ENCODE measurements at places on chromosomes 16 and 17. TPM values are rescaled to one million over a fixed set of nuclear protein-coding genes. Genes with fewer than 3 reads are reported as not detected.

GRCh38 chr16:56741399-56741798 is 11.5 kb downstream of the NUP93 start:
- no peak for DNase-seq

- no peak for DNase-seq
These were observed 98.7 kb upstream of the ZNF750 start for GRCh38 chr17:82938486-82938872.

- DNase-seq = no peak
These were observed 53.1 kb downstream of the HS3ST3B1 start for GRCh38 chr17:14353861-14354474.

- DNase-seq = peak; percentile 8
These were observed 22.1 kb downstream of the TMEM114 start for GRCh38 chr16:8568231-8568617.

DNA sequence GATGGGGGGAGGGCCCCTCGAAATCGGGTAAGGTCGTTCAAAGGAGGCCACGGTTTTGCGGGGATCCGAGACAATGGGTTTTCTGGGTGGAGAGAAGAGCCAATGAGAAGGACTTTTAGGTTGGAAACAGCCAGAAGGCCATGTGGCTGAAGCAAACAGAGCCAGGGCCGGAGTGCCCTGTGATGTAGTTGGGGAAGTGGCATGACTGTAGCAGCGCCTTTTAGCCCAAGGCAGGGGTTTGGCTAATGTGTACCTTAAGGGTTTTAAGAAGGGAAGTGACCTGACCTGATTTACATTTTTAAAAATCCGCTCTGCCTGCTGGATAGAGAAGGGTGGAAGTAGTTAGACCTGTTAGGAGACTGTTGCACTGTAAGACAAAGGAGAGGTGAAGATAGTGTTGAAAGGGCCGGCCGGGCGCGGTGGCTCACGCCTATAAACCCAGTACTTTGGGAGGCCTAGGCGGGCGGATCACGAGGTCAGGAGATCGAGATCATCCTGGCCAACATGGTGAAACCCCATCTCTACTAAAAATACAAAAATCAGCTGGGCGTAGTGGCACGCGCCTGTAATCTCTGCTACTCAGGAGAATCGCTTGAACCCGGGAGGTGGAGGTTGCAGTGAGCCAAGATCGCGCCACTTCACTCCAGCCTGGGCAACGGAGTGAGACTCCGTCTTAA is 1.0 kb downstream of the LYRM1 start:
- DNase-seq = peak; percentile 64

GRCh38 chr17:11300738-11301137 is 59.7 kb downstream of the SHISA6 start:
- no peak for DNase-seq

DNA sequence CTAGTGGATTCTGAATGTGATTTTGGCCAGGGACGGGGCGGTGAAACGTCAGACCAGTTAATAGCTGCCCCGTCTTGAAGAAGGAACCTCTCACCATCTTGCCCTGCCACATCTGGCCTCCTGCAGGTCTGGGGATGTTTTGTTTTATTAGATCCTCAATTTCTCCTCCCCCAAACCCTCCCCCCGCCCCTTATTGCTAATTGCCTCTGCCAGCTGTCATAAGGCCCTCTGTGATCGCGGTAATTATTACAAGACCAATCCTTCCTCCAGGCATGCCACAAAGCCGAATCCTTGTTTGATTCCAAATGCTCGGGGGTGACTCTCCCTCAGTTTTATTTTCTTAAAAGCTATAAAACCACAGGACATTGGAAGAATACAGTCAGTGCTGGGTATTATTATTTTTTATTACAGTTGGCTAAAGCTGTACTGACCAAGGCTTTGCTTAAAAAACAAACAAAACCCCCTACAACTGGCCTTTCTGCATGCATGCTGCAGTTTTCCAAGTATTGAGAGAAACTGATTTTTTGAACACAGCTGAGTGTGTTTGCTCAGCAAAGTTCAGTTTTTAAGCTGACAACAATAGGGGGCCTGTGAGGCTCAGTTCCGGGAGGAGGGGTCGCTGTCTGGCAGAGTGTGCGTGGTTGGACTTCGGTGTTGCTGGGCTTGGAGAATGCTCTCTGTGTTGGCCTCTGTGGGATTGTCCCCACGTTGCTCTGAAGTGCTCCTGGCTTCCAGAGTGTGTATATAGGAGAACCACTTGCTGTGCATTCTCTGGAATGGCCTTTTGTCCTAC is 1.7 kb downstream of the KSR1 start:
- DNase-seq = peak; percentile 52

DNA sequence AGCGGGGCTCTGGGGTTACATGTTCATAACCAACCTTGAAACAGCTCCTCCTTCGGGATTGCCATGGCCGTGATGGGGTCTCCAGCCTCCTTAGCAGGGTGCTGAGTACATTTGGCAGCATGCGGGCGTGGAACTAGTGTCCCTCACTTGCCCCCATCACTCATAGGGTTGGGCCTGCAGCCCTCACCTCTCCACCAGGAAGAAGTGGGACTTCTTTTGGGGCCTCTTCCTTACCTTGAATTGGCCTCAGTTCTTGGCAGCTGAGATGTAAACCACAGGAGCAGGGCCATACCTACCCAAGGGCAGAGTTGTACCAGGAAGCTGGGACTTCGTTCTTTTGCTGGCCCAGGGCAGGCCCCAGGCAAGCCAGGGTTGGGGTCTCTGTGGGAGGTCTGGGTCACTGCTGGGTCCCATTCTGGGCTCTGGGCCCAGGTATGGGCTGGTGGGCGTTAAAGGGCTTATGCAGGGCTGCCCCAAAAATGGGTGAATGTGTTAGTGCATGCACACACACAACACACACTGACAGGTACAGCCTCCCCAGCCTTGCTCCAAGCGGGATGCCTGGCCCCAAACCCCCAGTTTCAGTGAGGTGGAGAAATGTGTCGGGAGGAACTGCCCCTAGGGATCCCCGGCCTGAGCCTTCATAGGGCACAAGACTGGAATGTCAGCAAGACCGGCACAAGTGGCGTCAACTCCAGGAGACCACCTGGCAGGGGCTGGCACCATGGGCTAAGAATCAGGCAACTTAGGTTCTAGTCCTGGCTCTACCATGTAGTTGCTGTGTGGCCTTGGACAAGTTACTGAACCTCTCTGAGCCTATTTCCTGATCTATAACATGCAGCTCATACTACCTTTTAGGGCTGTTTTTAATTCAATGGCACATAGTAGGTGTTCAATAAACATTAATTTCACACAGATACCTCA is 3.9 kb upstream of the KRT15 start:
- DNase-seq = no peak

GRCh38 chr17:14387036-14387435 is 86.2 kb downstream of the HS3ST3B1 start:
- DNase-seq = no peak

DNA sequence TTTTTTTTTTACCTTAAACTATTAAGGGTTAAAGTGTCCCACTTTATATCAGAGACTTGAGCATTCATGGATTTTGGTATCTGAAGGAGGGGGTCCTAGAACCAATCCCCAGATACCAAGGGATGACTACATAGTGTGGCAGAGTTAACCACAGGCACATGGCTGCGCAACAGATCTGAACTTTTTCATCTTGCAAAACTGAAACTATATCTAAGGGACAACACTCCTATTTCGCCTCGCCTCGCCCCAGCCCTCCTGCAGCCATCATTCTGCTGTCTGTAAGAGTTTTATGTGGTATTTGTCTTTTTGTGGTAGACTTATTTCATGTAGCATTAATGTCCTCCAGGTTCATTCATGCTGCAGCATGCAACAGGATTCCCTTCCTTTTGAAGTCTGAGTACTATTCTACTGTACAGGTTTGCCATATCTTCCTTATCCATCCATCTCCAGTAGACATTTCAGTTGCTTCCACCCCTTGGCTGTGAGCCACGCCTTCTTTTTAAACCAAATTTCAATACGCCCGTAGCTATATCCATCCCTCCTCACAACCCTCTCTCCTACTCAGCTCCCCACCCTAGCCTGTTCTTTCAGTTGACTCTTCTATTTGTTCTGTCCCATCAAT is 53.2 kb downstream of the AMFR start:
- no peak for DNase-seq

- peak; percentile 40 for DNase-seq
These were observed 15.3 kb downstream of the TMEM98 start for GRCh38 chr17:32943206-32943605.

GRCh38 chr16:35296962-35297653 is 1837.7 kb downstream of the TP53TG3F start:
- DNase-seq = no peak

DNA sequence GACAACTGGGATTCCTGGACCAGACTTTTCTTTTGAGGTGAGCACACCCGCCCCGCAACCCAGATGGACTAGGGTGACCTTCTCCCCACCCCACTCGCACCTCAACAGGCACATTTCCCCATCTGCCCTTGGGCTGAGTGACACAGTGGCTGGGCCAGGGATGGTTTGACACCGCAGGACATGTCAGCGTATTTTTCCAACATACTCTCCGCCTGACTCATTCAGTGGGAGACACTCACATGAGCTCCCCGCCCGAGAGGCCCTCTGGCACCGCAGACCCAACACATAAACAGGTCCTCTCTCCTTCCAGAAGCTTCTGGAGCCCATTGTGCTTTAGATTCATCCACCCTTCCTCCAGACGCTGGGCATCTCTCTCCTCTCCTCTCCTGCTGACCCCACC is 69.4 kb downstream of the ZDHHC7 start:
- DNase-seq = no peak

GRCh38 chr17:83191388-83192160 is 112.2 kb downstream of the METRNL start:
- no peak for DNase-seq

DNA sequence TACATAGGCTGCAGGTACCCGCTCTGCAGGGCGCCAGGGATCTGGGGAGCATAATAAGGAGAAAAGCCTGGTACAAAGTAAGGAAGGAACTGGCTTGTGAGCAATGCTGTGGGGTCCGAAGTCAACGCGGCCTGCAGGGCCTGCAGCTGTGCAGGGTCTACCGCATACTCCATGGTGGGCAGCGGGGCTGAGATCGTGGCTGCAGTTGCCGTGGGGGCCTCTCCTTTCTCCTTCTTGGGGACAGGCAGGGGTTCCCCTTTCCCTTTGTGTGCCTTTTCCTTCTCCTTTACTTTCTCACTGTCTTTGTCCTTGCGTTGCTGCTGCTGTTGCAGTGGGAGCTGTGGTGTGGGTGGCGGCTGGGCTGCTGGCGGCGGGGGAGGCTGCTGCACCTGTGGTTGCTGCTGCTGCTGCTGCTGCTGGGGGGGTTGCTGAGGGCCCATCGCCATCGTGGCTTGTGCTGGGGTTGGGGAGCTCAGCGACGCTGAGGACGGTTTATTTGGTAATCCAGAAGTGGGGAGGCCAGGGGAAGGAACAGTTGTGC is 259.6 kb downstream of the ZFHX3 start:
- no peak for DNase-seq

GRCh38 chr17:43880420-43880991 is 26.8 kb downstream of the MPP2 start:
- no peak for DNase-seq

GRCh38 chr16:51450909-51451308 is 299.8 kb upstream of the SALL1 start:
- DNase-seq = no peak

- DNase-seq = no peak
These were observed 146.3 kb upstream of the TBX2 start for GRCh38 chr17:61253362-61253761.

DNA sequence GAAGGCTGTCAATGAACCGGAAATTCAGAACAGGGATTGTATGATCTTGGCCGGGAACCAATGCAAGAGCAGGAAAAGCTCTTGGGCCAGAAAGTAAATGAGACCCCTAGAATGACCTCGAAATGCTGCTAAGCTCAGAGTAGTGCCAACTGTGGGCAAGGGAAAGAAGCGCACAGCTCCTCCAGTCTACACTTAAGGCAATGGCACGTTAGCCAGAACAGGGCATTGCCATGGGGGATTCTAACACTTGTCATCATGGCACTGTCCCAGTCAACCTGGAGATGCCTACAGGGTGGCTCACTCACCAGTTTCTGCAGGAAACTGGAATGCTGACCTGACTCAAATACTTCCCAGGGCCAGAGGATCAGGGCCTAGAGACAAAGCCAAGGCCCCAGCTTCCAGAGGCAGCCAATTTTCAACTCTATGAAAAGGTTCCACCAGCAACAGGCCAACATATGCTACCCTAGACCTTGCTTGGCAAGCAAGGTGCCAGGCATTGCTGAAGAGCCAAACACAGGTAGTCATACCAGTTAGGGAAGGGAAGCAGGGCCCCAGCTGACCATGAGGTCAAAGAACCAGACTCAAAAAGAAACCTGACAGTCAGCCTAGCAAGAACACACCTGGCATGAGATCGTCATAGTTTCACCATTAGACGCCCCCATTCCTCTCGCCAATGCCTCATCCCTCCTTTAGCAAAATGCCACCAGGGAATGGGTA is 34.9 kb downstream of the ARHGAP17 start:
- no peak for DNase-seq

DNA sequence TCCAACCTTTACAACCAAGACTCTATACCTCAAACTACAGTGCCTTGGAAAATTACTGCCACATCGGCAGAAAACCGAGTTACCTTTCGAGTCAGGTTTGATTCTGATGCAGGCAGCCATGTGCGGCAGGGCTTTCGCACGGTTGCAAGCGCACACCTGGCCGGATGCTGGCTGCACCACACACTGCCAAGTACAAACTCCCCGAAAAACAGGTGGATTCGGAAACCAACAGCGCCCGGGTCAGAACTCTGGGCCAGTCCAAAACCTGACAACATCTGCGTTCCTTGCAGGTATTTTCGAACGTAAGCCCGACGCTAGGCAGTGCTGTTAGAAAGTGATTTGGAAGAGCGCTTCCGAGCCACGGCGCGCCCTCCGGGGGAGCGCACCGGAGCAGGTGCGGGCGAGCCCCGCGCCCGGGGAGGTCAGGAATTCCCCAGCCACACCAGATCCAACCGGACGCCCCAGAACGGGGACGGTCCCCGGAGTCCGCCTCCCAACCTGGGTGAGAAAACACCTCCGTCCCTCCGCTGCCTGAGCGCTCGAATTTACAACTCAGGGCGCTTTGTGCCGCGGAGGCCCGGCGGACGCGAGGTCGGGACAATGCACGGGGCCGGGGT is 1.2 kb downstream of the USP7 start:
- DNase-seq = peak; percentile 7

- DNase-seq = no peak
These were observed 10.1 kb upstream of the TEKT3 start for GRCh38 chr17:15351478-15351840.

- DNase-seq = no peak
These were observed 13.4 kb downstream of the CHTF8 start for GRCh38 chr16:69118994-69119393.

GRCh38 chr16:6481894-6482293 is 850.8 kb upstream of the RBFOX1 start:
- DNase-seq = no peak

- no peak for DNase-seq
These were observed 12.2 kb downstream of the MNT start for GRCh38 chr17:2388683-2389055.

NTN1 gene
- 0.81 TPM for total RNA-seq

APOBR gene
- total RNA-seq = not detected

LRRC75A gene
- 6.1 TPM for total RNA-seq

SPATA2L gene
- total RNA-seq = 22.7 TPM

CCDC40 gene
- 5.2 TPM for total RNA-seq

LGALS3BP gene
- total RNA-seq = 87.2 TPM

FADS6 gene
- not detected for total RNA-seq

RNF151 gene
- total RNA-seq = not detected

TBC1D10B gene
- 26.1 TPM for total RNA-seq

TMC8 gene
- not detected for total RNA-seq

All from fibroblast of the aortic adventitia (primary cell).